Stimulated activated CD8-positive, alpha-beta memory T cell treated with anti-CD3 and anti-CD28 coated beads, Interleukin-7, amount 100 ng/mL, for 4 hours (primary cell): ENCODE measurements at places on chromosomes 1 and 21.

- no peak for DNase-seq
These were observed 597.6 kb upstream of the PRMT6 start for GRCh38 chr1:106458866-106459265.

GRCh38 chr1:107963601-107964335 is 1.2 kb downstream of the VAV3 start:
- peak; percentile 26 for DNase-seq

GRCh38 chr1:207620543-207620893 is 24.4 kb upstream of the CR1L start:
- no peak for DNase-seq

- DNase-seq = no peak
These were observed 80.2 kb upstream of the ACTL8 start for GRCh38 chr1:17674726-17675500.

DNA sequence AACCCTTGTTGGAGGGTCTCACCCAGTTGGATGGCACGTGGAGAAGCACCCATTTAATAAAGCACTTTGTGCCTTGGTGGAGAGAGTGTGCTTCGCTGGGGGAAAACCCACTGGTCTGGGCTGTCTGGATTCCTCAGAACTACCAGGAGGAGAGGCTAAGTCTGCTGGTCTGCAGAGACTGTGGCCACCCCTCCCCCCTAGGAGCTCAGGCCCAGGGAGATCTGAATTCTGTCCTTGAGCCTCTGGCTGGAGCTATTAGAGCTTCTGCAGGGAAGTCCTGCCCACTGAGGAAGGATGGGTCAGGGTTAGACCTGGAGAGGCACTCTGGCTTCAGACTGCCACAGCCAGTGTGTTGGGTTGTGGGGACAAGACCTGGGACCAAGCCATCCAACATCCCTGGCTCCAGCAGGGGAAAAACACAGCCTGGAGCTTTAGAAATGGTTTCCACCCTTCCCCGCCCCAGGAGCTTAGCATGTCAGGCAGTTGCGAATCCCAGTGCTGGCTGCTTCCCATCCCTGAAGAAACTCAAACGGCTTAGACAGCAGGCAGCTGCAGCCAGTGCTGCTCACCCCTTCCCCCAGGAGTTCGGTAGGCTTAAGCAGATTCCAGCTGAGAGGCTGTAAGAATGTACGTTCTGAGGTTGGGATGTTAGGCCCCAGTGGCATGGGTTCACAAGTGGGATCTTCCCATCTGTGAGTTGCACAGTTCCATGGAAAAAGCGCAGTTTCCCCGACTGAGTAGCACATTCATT is 288.3 kb downstream of the TGFB2 start:
- DNase-seq = no peak

DNA sequence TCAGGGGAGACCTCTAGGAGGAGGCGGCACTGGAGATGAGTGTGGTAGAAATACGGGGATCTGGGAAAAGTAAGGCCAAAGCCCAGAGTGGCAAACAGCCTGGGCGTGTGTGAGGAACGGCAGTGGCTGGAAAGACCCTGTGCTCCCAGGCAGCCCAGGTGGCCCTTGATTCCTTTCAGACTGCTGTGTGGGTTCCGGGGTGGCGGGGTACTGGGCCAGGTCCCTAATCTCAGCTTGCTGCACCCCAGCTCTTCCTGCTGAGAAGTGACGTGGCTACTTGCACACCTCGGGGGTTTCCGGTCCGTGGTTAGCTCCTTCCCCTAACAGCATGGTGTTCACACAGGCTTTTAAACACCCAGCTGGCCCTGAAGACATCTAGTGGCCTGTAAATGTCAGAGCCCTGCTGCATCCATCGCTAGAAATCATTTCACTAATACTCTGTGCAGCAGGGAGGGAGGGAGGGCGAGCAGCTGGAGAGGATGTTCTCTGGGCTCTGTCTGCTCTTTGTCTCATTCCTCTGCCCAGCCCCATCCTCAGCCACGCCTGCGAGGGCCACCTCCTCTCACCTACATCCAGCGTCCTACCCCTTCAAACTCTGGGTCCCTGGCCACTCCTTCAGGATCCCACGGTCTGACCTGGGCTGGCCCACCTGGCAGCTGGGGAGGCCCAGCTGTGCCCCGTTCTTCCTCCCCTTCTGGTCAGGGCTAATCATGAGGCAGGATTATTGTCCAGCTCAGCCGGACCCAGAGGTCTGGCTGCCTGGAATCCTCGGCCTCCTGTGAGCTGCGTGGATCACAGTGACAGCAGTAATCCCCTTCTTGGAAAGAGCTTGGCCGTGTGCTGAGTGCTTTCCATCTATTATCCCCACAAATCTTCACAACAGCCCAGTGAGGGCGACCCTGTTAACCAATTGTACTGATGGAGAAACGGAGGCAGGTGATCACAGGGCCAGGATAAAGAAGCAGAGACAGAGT is 7.2 kb downstream of the ZDHHC18 start:
- peak; percentile 84 for DNase-seq

DNA sequence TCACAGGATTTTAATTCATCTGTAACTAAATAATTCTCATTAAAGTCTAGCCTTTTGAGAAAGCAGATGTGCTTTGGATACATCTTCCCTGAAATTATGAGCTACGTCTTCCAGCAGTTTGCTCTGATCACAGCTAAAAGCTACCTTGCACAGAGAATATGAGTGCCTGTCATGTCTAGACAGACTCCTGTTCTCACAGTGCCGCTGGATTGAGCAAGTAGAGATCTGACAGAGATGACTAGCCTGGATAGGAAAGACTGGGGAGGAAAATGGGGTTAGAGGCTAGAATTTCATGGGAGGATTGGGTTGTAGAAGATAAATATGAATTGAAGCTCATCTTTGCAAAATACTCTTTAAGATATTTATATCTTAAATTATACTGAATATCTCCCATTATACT is 24.1 kb downstream of the CEPT1 start:
- no peak for DNase-seq

DNA sequence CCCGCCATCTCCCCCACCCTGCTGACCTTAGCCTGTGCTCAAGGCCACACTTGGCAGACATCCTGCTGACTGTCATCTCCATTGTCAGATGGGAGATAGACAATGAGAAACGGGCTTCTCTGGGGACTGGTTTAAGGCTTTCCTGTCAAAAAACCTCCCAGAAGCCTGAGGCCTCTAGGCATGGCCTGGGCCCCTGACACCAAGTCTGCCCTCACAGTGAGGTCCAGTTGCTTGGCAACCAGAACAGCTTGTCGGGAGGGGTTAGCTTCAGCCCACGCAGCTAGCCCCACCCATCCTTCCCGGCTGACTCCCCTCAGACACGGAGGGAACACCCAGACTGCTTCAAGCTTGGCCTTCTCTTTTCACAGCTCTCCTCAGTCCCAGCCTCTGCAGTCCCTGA is 11.0 kb downstream of the PLEKHA6 start:
- DNase-seq = no peak

- DNase-seq = no peak
These were observed 17.8 kb downstream of the CAPZB start for GRCh38 chr1:19467199-19468187.

- no peak for DNase-seq
These were observed 19.1 kb downstream of the AJAP1 start for GRCh38 chr1:4673494-4673893.

DNA sequence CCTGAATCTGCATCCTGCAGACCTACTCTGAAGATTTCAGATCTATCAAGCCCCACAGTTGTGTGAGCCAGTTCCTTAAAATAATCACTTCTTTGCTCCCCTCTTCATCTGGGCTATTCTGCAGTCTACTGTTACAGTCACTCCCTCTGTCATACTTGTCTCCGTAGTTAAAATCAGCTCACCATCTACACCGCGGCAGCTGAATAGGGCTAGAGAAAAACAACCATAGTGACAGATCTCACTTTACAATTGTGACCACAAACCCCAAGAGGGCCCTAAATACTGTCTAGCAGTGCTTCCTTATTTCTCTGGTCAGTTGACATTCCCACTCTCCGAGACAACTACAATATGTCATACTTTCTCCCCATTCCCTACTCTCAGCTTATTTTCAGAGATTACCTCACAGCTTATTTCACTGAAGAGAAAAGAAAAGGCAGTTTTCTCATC is 12.9 kb downstream of the DESI2 start:
- no peak for DNase-seq

DNA sequence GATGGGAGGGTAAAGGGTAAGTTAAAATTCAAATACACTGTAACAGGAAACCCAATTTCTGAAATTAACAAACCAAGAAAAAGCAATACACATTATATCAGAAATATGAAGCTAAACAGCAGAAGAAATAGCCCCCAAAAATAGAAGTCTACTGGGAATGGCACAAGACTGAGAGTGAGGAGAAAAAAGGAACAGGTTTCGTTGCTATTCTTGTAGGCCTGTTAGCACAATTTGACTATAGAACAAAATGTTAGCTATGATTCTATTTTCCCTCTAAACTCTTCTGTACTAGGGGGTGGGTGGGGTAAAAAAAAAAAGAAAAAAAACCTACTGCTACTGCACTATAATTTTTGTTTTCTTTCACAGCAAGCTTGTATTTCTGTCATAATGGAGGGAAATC is 12.5 kb downstream of the RBBP5 start:
- no peak for DNase-seq

- DNase-seq = no peak
These were observed 105.0 kb downstream of the BRINP2 start for GRCh38 chr1:177275736-177276135.

DNA sequence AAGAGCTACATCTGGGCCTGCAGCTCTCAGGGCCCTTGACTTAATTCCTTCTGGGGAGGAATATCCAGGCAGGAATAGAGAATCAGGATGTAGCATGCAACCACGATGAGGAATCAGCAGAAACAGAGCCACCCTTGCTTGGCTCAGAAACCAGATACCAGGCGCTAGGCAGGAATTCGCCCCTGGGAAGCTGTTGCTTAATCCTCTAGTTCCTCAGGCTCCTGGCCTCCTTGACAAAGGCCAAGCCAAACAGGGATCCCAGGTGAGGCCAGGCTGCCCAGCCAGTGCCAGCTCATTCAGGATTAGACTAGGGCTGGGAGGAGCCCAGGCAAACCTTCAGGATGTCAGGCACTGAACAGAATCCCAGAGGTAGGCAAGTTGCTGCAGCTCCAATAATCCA is 48.2 kb upstream of the IRF2BP2 start:
- DNase-seq = no peak

DNA sequence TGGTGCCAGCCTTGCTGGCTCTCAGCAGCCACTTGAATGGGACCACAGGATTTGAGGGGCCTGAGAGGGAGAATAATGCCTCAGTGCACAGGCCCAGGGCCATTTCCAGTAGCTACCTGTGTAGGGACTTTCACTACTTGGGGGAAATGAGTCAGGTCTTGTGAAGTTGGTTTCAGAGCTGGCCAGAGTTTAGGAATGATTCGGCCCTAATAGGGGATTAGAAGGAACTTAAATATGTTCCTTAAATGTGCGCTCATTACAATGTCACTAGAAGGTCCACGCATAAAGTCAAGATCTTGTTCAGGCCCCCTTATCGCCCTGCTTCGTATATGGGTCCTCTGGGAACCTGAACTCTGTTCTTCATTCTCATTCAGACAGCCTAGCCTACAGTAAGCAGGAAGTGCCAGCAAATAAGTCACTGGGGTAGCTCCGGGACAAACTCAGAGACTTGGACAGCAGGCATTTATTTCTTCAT is 5.6 kb upstream of the AKR1A1 start:
- DNase-seq = no peak

DNA sequence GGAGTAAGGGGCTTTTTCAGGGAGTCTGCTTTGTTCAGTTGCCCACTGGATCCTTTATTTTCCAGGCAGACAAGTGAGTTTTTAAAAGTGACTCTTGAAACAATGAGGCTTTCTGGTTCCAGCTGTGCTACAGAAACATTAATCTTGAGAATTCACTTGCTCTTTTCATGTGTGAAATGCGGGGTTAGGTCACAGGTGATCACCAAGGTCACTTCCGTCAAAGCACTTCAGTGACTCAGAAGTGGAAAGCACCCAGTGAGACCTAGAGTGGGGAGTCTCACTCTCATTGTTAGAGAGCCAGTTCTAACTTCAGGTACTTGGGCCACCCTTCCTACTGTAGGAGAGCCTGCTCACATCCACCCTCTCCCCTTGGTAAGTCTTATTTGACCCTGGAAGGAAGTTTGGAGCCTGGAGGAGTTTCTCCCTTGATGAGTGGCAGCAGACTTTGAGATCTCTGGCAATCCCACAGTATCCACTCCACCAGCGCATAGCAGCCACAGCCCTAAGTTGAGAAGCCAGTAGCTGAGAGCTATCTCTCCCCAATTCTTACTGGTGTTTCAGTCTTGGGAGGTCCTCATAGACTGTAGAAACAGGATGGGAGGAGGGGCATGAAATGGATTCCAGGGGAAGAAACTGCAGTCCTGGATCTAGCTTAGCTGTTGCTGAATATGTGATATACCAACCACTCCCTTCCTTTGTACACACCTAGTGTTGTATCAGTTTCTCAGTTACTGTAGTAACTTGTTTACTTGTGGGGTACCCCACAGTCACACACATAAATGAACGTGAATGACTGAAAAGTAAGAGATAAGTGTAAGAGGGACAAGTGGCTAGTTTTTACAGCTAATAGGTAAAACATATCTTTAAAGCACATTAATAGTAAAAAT is 3.1 kb downstream of the TACSTD2 start:
- peak; percentile 19 for DNase-seq

DNA sequence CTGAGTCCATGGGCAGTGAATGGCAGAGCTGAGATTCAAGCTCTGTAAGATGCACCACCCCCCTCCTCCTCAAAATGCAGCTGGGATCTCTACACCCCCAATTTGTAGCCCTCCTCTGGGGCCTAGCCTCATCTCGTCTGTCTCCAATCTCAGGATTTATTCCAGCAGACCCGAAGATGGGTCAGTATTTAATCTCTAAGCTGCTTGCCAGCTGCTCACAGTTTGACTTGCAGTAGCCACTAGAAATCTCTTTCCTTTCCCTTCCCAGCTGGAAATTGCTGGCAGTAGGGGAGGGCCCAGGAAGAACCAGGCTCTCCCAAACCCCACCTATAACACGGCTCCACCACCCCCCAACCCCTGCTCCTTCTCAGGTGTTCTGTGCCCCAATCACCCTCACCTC is 1.5 kb downstream of the LACTBL1 start:
- DNase-seq = no peak

DNA sequence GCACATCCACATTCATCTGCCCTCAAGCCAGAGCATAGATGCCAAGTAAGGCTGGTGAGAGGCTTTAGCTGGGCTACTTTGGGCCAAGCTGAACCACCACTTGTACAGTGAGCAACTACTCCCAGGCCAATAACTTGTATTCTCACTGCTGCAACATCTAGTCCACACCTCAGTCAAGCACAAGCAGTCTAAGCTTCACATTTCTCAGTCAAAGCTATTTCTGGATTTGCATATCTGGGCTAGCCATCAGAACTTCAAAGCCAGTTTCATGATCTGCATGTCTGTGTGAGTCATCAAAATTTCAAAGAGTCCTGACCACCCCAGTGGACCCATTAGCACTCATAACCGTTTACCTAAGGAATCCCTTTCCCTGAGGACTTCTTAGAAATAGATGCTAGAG is 77.7 kb upstream of the DIRAS3 start:
- DNase-seq = no peak

DNA sequence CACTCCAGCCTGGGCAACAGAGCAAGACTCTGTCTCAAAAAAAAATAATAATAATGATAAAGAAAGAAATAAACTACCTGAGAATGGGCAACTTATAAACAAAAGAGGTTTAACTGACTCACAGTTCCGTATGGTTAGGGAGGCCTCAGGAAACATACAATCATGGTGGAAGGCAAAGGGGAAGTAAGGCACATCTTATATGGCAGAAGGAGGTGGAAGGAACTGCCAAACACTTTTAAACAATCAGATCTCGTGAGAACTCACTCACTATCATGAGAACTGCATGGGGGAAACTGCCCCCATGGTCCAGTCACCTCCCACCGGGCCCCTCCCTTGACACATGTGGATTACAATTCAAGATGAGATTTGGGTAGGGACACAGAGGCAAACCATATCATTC is 6.3 kb upstream of the EGLN1 start:
- DNase-seq = no peak
